ENCODE measurements at places on chromosomes 16 and 17. TPM values are rescaled to one million over a fixed set of nuclear protein-coding genes. Genes with fewer than 3 reads are reported as not detected.

GRCh38 chr17:45035848-45036247 is 15.6 kb downstream of the DCAKD start:
- DNase-seq, result no peak

GRCh38 chr16:77823067-77823466 is 34.7 kb downstream of the VAT1L start:
- no peak for DNase-seq

GRCh38 chr17:4049546-4049945 is 85.3 kb upstream of the ATP2A3 start:
- no peak for DNase-seq

DNA sequence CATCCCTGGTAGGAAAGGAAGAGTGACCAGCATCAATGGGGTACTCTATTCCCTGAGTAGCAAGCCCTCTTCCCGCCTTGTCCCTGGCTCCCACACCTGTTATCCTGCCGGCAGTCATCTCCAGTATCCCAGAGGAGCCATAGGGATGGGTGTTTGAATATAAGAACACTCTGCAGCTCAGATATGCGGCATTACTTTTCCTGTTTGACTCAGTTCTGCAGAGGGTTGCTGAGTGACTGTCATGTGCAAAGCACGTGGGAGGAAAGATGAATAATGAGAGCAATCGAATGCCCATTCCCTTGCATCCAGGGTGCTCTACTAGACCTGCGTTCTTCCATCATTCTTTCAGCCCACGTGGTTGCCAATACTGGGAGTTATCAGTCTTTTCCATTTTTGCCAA is 115.1 kb downstream of the PRKCB start:
- DNase-seq, result no peak

- DNase-seq, result no peak
These were observed 46.6 kb downstream of the NUP93 start for GRCh38 chr16:56776562-56776961.

DNA sequence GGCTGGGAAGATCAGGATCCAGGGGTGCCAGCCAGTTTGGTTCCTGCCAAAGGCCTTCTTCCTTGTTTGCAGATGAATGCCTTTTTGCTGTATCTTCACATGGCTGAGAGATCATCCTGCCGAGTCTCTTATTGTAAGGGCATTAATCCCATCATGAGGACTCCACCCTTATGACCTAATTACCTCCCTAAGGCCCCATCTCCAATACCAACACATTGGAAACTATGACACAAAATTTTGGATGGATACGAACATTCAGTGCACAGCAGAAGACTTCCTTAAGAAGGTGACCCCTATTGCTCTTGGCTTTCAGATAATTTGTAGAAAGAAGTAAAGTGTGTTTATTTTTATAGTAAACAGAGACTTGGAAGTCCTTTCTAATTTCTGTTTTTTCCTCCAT is 1164.7 kb upstream of the CDH8 start:
- DNase-seq, result no peak

GRCh38 chr17:82089723-82090548 is 8.1 kb downstream of the FASN start:
- no peak for DNase-seq

Gene WFIKKN1
- total RNA-seq, result 0.55 TPM

Gene SOX9
- 2.2 TPM for total RNA-seq

All from mesenteric fat pad (tissue), 1 donor.